ENCODE measurements at places on chromosomes 4 and X.

GRCh38 chrX:117990438-117990837, 126.2 kb downstream of the KLHL13 start:
- no peak for DNase-seq

DNA sequence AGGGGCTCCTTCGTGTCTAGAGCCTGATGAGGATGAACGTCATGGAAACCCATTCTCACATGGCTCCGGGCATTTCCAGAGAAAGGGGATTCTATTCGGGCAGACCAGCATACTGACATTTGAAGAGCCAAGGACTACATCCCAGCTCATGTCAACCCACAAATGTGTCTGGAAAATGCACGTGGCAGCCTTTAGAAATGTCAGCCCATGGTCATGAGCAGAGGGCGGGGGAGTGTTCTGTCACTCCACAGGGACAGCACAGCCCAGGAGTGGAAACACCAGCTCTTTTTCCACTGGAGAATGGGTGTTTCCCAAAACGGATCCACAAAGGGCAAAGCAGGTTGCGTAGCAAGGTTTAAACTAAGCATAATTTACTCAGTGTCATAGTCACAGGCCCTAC, 207.0 kb downstream of the BCOR start:
- no peak for DNase-seq

GRCh38 chr4:173185847-173186510, 17.4 kb downstream of the GALNT7 start:
- peak; percentile 70 for DNase-seq

GRCh38 chr4:175891851-175892250, 79.8 kb upstream of the GPM6A start:
- DNase-seq, result no peak

GRCh38 chr4:602559-602942, 22.8 kb upstream of the PDE6B start:
- peak; percentile 19 for DNase-seq

DNA sequence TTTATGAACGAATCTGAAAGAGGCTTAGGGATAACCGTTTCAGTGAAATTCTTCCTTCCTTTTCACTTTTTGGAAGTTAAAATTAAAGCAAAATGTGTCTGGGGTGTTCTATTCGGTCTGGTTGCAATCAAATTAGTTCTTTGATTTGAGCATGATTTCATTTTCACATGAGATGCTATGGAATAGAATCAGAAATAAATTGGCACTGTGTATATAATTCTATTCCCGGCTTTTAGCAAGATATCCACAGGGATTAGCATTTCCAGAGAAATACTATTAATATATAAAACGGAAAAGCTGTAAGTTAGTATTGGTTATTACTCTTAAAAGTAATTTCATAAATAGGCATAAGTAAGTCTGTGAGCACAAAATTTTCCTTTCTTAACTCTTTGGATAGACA, 1676.8 kb upstream of the PCDH7 start:
- no peak for DNase-seq

GRCh38 chrX:134737721-134738369, 79.6 kb upstream of the PLAC1 start:
- DNase-seq, result no peak

DNA sequence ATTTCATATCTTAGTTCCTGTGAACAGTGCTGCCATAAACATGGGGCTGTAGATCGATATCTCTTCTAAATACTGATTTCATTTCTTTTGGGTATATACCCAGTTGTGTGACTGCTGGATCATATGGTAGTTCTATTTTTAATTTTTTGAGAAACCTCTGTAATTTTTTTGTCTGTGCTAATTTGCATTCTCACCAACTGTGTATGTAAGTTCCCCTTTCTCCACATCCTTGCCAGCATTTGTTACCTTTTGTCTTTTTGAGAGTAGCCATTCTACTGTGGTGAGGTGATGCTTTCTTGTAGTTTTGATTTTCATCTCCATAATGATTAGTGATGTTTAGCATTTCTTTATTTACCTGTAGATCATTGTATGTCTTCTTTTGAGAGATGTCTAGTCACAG, 2086.5 kb upstream of the TENM3 start:
- DNase-seq, result no peak

DNA sequence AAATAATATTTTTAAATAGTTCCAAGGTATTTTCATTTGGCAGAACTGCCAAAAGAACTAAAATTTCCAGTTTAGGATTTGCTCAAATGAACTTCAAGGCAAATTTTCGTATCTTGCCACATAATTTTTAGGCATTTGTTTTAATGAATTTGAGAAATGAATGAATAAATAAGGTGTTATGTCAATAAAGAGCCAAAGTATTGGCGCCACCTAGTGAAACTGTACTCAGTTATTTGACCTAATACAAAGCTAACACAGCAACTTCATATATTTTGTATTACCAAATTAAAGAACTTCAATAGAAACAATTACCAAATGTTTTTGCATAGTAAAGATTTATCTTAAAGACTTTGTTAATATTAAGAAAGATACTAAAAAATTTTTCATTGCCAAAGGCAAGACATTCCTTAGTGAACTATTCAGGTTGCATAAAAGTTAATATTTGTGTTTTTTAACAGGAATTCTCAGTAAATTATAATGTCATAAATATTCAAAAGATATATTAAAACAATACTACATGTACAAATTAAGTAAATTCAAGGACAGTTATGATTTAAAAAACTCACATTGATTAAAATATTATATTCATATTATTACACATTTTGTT, 50.3 kb downstream of the STPG2 start:
- DNase-seq, result no peak

DNA sequence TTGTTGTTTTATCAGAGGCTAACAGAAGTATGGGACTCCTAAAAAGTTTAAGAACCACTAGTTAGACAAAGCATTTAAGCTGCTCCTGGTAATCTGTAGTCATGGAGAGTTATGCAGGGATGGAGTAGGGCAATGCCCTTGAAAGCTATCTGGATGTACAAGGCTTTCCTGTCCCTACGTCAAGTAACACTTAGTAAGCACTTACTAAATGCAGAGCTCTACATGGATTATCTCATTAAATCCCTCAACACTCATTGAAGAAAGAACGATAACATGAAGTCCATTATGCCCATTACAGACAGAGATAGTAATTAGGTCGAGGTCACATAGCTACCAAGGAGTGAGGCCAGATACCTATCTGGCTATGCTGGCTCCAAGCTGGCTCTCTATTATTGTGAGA, 33.2 kb downstream of the PPEF2 start:
- no peak for DNase-seq

- DNase-seq, result peak; percentile 34
These were observed 3.2 kb downstream of the CXorf65 start for GRCh38 chrX:71103110-71103983.

DNA sequence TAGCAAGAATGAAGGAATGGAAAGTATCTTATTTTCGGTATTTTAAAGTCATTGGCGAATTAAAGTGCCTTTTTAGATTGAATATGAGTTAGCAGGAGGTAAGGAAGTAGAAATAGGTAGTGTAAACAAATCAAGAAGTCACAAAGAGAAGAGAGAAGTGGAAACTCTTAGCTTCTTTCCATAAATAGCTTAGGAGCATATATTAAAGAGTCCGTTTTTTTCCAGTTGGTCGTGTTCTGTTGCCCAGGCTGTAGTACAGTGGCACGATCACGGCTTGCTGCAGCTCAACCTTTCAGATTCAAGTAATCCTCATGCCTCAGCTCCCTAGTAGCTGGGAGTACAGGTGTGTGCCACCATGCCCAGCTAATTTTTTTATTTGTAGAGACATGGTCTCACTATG, 56.4 kb downstream of the UBE2K start:
- DNase-seq, result no peak

DNA sequence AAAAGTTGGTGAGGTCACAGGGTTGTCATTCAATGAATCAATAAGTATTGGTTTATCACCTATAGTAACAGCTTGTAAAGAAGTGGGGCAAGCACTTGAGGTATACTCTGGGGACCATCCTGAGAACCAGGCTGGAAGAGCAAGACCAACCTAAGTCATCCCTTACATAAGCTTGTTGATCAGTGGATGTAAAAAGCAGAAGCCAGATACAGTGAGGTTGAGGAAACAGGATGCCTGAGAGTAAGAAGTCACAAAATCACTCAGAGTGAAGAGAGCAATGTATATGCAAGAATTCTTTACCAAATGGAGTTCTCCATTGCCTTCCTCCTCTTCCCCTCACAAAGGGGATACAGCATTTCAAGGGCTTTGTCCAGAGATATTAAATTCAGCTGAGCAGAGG, 76.3 kb upstream of the PACRGL start:
- peak; percentile 21 for DNase-seq

All from inflammatory macrophage (primary cell).